SJSA1 (cell line): ENCODE measurements at places on chromosomes 3 and 15. TPM values are rescaled to one million over a fixed set of nuclear protein-coding genes. Genes with fewer than 3 reads are reported as not detected.

FANCD2OS gene
- not detected in 2 replicates for total RNA-seq

P3H2 gene
- 166 and 188 TPM in 2 replicates for total RNA-seq

MESD gene
- 23.1 and 26.3 TPM in 2 replicates for total RNA-seq

C15orf62 gene
- total RNA-seq: 0.03 TPM in 1 of 2 replicates, not detected in the other

SLCO2A1 gene
- total RNA-seq: 0.16 TPM in 1 of 2 replicates, not detected in the other

CYB561D2 gene
- 13.7 and 14.3 TPM in 2 replicates for total RNA-seq

SPATA12 gene
- total RNA-seq: not detected in 2 replicates

SLC22A13 gene
- total RNA-seq: not detected in 2 replicates

SERP1 gene
- 93.9 and 225 TPM in 2 replicates for total RNA-seq

CACNA2D2 gene
- not detected in 2 replicates for total RNA-seq

MCF2L2 gene
- 0.03 TPM in 1 of 2 replicates, not detected in the other for total RNA-seq

DNA sequence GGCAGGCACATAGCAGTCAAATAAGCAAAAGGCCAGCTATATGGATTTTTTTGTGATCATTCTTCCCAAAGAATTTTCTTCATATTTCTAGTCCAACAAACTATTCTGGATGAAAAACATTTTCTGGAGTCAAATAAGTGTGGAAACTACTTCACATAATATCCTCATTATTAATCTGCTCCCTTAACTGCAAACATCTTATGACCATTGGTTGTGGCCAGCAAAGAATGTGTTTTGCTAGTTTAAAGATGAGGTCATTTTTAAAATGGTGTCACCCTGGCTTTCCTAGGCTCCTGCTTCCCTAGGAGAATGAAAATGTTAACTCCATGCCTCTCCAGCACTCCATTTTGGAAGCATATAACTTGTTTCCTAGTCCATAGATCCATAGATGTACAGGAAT is 118.8 kb downstream of the SST start:
- peaks cover 7% of the 10 kb centered on the region; the same call in 1 of the 2 replicates for H3K4me1 ChIP-seq
- H3K4me3 ChIP-seq: no peak overlapping the region
- no peaks in the 10 kb centered on the region for H3K27me3 ChIP-seq
- no peak for DNase-seq
- H3K27ac ChIP-seq: no peak overlapping the region

GRCh38 chr3:24154013-24154695 is 209.1 kb downstream of the NR1D2 start:
- no peaks in the 10 kb centered on the region for H3K36me3 ChIP-seq
- H3K27me3 ChIP-seq: no peaks in the 10 kb centered on the region
- H3K4me3 ChIP-seq: no peak overlapping the region
- peaks cover 14% of the 10 kb centered on the region for H3K4me1 ChIP-seq

GRCh38 chr3:9884555-9885165 is 4.6 kb upstream of the CIDEC start:
- H3K27ac ChIP-seq: peak overlapping the region; percentile 80
- H3K4me1 ChIP-seq: peaks cover 16% of the 10 kb centered on the region
- no peak overlapping the region for H3K4me3 ChIP-seq

- H3K4me3 ChIP-seq: no peak overlapping the region
- peak overlapping the region; percentile 83 for H3K27ac ChIP-seq
- peaks cover 45% of the 10 kb centered on the region for H3K4me1 ChIP-seq
- no peaks in the 10 kb centered on the region for H3K27me3 ChIP-seq
Observed at GRCh38 chr15:48855501-48856440, 22.2 kb upstream of the EID1 start.

GRCh38 chr3:149291178-149291577 is 42.3 kb downstream of the TM4SF18 start:
- H3K27ac ChIP-seq: no peak overlapping the region
- no peaks in the 10 kb centered on the region for H3K36me3 ChIP-seq
- no peaks in the 10 kb centered on the region for H3K27me3 ChIP-seq
- no peaks in the 10 kb centered on the region for H3K4me1 ChIP-seq
- no peak for DNase-seq
- no peak overlapping the region for H3K4me3 ChIP-seq

- no peak overlapping the region for H3K4me3 ChIP-seq
- no peaks in the 10 kb centered on the region for H3K36me3 ChIP-seq
- no peaks in the 10 kb centered on the region for H3K4me1 ChIP-seq
Observed at GRCh38 chr15:88791637-88792036, 11.6 kb upstream of the ACAN start.

- no peak for DNase-seq
- no peak overlapping the region for H3K27ac ChIP-seq
- H3K4me1 ChIP-seq: no peaks in the 10 kb centered on the region
- no peaks in the 10 kb centered on the region for H3K27me3 ChIP-seq
- no peaks in the 10 kb centered on the region for H3K36me3 ChIP-seq
Observed at GRCh38 chr3:178419071-178419470, 117.2 kb upstream of the KCNMB2 start.

- H3K27me3 ChIP-seq: no peaks in the 10 kb centered on the region
- no peak overlapping the region for H3K4me3 ChIP-seq
- DNase-seq: no peak
- no peaks in the 10 kb centered on the region for H3K4me1 ChIP-seq
- no peaks in the 10 kb centered on the region for H3K36me3 ChIP-seq
Observed at GRCh38 chr3:161694682-161695564, 198.3 kb downstream of the OTOL1 start.

- peaks cover 58% of the 10 kb centered on the region for H3K27me3 ChIP-seq
- H3K4me3 ChIP-seq: no peak overlapping the region
- no peaks in the 10 kb centered on the region for H3K36me3 ChIP-seq
- H3K27ac ChIP-seq: no peak overlapping the region
- no peak for DNase-seq
Observed at GRCh38 chr3:192409201-192409837, 318.0 kb downstream of the FGF12 start.

GRCh38 chr3:141623691-141624090 is 114.4 kb upstream of the RNF7 start:
- H3K4me1 ChIP-seq: 0 out of 2 replicates have a peak, but pooled peaks cover 6% of the 10 kb centered on the region
- no peaks in the 10 kb centered on the region for H3K27me3 ChIP-seq
- no peak for DNase-seq
- H3K27ac ChIP-seq: no peak overlapping the region
- H3K4me3 ChIP-seq: no peak overlapping the region
- no peaks in the 10 kb centered on the region for H3K36me3 ChIP-seq

- no peak overlapping the region for H3K27ac ChIP-seq
- DNase-seq: no peak
- no peaks in the 10 kb centered on the region for H3K36me3 ChIP-seq
- no peaks in the 10 kb centered on the region for H3K27me3 ChIP-seq
Observed at GRCh38 chr3:126422571-126423091, 27.9 kb downstream of the CFAP100 start.

DNA sequence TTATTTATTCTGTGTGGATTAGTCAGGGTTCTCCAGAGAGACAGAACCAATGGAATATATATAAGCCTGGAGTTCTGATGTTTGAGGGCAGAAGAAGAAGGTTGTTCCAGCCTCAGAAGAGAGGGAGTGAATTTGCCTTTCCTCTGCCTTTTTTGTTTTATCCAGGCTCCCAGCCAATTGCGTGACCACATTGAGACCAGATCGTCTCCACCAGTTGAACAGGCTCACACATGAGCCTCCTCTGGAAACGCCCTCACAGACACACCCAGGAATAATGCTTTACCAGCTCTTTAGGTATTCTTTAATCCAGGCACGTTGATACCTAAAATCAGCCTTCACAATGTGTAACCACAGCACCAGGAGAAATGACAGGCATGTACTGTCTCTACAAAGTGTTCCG is 923.1 kb downstream of the TBL1XR1 start:
- no peaks in the 10 kb centered on the region for H3K4me1 ChIP-seq
- DNase-seq: no peak
- no peaks in the 10 kb centered on the region for H3K27me3 ChIP-seq

GRCh38 chr3:56903231-56903782 is 101.6 kb upstream of the ARHGEF3 start:
- H3K27ac ChIP-seq: no peak overlapping the region
- no peaks in the 10 kb centered on the region for H3K4me1 ChIP-seq
- no peak overlapping the region for H3K4me3 ChIP-seq
- no peaks in the 10 kb centered on the region for H3K27me3 ChIP-seq

GRCh38 chr3:89762405-89762804 is 655.0 kb downstream of the EPHA3 start:
- DNase-seq: no peak
- no peaks in the 10 kb centered on the region for H3K27me3 ChIP-seq
- H3K4me3 ChIP-seq: no peak overlapping the region
- no peak overlapping the region for H3K27ac ChIP-seq

GRCh38 chr15:89393056-89393455 is 58.4 kb upstream of the POLG start:
- no peak for DNase-seq
- no peak overlapping the region for H3K4me3 ChIP-seq
- H3K4me1 ChIP-seq: no peaks in the 10 kb centered on the region
- no peak overlapping the region for H3K27ac ChIP-seq
- H3K36me3 ChIP-seq: no peaks in the 10 kb centered on the region

GRCh38 chr3:122508135-122508914 is 6.4 kb downstream of the KPNA1 start:
- no peak overlapping the region for H3K4me3 ChIP-seq
- H3K4me1 ChIP-seq: peaks cover 5% of the 10 kb centered on the region
- no peak overlapping the region for H3K27ac ChIP-seq
- H3K36me3 ChIP-seq: peaks cover 23% of the 10 kb centered on the region
- DNase-seq: no peak

DNA sequence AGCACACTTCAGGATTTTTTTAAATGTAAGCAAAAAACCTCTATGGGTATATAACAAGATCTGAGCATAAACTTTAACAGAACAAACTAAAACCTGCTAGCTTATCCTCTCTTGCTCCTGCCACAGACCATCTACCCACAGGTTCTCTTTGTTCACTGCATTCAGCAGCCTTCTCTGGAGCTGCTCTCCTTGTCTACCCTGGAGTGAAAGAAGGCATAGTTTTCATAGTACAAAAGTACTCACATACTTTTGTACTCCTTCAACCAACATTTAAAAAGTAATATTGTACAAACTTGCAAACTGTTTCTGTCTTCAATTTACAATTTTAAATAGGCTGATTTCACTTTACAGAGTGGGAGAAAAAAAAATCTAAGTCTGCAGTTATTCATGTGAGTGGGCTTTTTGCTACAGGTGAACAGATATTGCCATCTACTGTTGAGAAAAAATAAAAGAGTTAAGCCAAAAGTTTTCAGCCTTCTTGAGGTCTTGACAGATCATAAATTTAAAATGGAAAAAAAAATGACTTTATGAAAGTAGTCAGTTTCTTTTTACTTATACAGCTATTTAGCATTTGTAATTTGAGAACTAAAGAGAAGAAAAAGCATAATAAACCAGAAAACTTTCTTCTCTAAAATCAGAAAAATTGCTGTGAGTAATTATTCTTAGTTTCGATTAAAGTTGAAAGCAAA is 20.4 kb downstream of the TERC start:
- no peaks in the 10 kb centered on the region for H3K36me3 ChIP-seq
- no peak overlapping the region for H3K4me3 ChIP-seq
- H3K27me3 ChIP-seq: no peaks in the 10 kb centered on the region; the same call in 1 of the 2 replicates

DNA sequence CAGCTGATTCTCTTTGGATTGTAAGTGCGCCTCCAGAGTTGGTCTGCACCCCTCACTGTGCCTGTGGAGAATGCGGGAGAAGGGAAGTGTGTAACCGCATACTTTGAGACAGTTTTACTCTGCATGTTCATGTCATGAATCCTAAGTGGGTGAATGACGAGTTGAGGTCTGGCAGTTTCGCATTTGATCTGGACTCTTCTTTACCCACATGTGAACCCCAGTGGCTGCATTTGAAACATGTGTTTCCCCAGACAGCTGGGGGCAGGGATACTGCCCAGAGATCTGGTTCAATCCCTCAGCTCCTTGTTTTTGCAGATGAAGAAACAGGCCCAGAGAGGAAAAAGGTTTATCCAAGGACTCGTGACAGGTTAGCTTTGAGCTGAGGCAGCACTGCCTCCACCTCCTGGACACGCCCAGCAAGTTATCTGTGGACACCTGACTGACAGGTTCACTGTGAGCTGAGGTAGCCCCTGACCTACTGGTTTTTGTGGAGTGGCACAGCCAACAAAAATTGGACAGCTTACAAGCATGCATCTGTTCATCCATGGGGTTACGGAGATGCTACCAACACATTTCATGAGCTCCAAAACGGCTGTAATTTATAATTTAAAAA is 207.3 kb downstream of the XXYLT1 start:
- H3K27me3 ChIP-seq: no peaks in the 10 kb centered on the region
- no peaks in the 10 kb centered on the region for H3K36me3 ChIP-seq
- no peak overlapping the region for H3K4me3 ChIP-seq
- DNase-seq: no peak
- H3K27ac ChIP-seq: no peak overlapping the region
